ENCODE measurements at places on chromosomes 5 and 9. TPM values are rescaled to one million over a fixed set of nuclear protein-coding genes. Genes with fewer than 3 reads are reported as not detected.

- no peaks in the 10 kb centered on the region for H3K4me1 ChIP-seq
- no peak overlapping the region for H3K4me3 ChIP-seq
- H3K27ac ChIP-seq = no peak overlapping the region
- no peaks in the 10 kb centered on the region for H3K27me3 ChIP-seq
Observed at GRCh38 chr5:106127341-106127781, 1543.4 kb downstream of the EFNA5 start.

TBC1D13 gene
- total RNA-seq = 18.6 TPM

- H3K27ac ChIP-seq = no peak overlapping the region
- peak; percentile 31 for DNase-seq
- H3K36me3 ChIP-seq = no peaks in the 10 kb centered on the region
- no peak overlapping the region for H3K4me3 ChIP-seq
- peaks cover 26% of the 10 kb centered on the region for H3K4me1 ChIP-seq
- no peaks in the 10 kb centered on the region for H3K27me3 ChIP-seq
Observed at GRCh38 chr5:40619421-40619820, 60.3 kb upstream of the PTGER4 start.

GRCh38 chr5:39555788-39556187 lies 131.0 kb upstream of the DAB2 start:
- H3K27me3 ChIP-seq = peaks cover 5% of the 10 kb centered on the region
- H3K4me3 ChIP-seq = no peak overlapping the region
- no peak for DNase-seq
- no peak overlapping the region for H3K27ac ChIP-seq
- H3K4me1 ChIP-seq = no peaks in the 10 kb centered on the region
- H3K36me3 ChIP-seq = no peaks in the 10 kb centered on the region

- DNase-seq = no peak
- no peak overlapping the region for H3K4me3 ChIP-seq
- no peaks in the 10 kb centered on the region for H3K36me3 ChIP-seq
- no peak overlapping the region for H3K27ac ChIP-seq
- H3K4me1 ChIP-seq = no peaks in the 10 kb centered on the region
Observed at GRCh38 chr5:116763987-116764866, 189.6 kb upstream of the SEMA6A start.

MOB3B gene
- under 0.01 TPM for total RNA-seq

DNA sequence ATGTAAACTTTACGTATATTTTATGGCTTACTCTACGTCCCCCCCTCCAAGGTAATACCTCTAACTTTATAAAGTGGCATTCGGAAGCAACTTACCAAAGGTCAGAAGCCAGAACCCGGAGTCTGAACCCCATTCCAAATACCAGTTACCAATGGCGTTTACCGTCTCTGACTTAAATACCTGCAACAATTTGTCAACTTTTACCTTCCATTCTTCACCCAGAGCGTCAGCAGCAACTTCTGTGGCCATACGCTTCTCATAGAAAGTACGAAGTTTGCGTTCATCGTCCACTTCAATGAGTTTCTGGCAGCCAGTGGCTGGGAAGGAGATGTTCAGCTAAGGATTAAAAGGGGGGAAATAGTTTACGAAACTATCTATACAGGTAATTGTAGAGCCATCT lies 753 bp downstream of the RPS6 start:
- H3K36me3 ChIP-seq = peaks cover 52% of the 10 kb centered on the region
- no peak for DNase-seq
- peaks cover 34% of the 10 kb centered on the region for H3K4me1 ChIP-seq

- H3K4me1 ChIP-seq = no peaks in the 10 kb centered on the region
- no peaks in the 10 kb centered on the region for H3K36me3 ChIP-seq
- H3K27me3 ChIP-seq = no peaks in the 10 kb centered on the region
Observed at GRCh38 chr5:89299998-89300397, 417.0 kb upstream of the MEF2C start.

DNA sequence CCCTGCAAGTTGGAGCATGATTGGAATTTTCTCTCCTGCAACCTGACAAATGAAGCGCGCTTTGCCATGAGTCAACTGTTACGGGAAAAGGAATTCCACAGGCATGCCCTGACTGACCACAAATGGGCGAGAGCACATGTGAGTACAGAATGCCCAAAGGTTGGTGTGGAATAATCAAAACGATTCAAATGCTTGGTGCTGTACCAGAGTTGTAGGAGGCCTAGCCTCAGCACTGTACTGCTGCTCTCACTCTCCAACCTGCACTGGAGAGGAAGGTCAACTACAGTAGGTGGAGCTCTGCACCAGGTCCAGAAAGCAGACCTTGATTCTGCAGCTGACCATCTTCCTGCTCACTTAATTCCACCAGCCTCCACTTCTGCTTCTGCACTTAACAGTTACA lies 406.9 kb upstream of the ACTBL2 start:
- H3K27me3 ChIP-seq = no peaks in the 10 kb centered on the region
- no peak overlapping the region for H3K4me3 ChIP-seq
- no peak overlapping the region for H3K27ac ChIP-seq

DNA sequence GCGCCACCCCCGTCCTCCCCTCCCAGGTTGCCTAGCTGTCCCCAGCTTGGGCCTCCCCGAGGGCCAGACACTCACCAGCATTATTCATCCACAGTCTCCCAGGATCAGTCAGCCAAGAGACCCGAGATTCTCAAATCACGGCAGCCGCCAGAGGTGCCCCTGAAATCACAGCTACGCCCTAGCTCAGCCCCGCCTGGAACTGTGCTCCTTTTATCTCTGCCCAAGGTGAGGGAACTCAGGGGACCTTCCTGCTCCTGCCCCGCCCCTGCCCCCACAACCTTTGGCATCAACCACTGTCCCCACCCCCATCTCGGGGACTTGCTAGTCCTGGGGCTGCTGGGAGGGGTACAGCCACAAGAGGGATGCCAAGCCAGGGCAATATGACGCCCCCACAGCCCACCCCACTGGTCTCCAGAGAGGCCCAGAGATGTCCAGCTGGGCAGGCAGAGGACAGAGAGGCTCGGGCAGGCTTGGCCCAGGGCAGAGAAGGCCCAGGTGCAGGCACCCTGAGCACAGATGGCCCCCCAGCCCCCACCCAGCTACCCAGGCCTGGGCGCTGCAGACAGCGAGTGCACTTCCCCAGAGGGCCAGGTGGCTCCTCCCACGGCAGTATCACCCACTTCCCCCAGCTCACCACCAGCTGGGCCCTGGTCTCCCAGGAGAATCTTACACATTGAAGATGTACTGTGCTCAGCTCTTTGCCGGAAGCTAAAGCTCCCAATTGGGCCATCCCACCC lies at the start of gene FUT7:
FUT7 (minus strand) TSS at position 185 of the 737 bp plus-strand sequence; CDS start at position 88, 97 bp downstream.
- H3K4me3 ChIP-seq = no peak within 1 kb of the TSS
- H3K4me1 ChIP-seq = peaks cover 14% of the 10 kb centered on the region
- no peak within 1 kb of the TSS for H3K27ac ChIP-seq
- H3K27me3 ChIP-seq = no peaks in the 10 kb centered on the region

MARCOL gene
- not detected for total RNA-seq

GRAMD2B gene
- total RNA-seq = 89.8 TPM

All from osteoblast (primary cell).